8988T (cell line): ENCODE measurements at places on chromosomes 13 and 19.

- DNase-seq: no peak
These were observed 36.8 kb upstream of the POP4 start for GRCh38 chr19:29569038-29569911.

DNA sequence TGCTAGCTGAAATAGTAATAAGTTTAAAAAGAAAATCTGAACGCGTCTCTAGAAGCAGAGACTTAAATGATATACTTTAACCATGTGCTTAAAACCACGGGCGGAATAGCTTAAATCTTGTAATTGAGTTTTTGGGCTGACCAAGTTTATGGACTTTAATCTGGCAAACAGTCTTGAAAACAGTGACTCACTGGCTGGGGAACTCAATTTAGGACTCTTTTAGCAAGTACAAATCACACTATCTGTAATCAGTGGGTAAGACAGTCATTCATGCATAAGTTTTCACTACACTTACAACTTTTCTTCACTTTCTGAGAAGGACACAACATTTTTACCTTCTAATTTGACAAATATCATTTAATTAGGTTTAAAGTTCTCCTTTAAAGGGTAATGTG is 26.8 kb downstream of the ZNF627 start:
- DNase-seq: no peak

DNA sequence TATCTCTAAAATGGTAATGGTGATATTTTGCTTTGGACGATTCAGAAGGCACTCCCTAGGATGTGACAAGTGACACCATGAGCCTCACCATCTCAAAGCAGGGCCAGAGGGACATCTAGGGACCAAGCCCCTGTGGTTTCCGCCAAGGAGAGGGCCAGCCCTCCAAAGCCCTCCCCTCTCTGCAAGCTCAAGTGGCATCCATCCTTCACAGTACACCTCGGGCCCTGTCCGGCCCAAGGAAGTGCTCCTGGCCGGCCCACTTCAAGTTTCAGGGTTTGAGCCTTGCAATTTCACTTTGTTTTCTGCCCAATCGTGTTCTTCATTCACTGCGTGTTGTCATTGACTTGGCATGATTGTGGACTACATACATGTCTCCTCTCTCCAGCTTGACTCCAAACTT is 82.5 kb downstream of the TSHZ3 start:
- no peak for DNase-seq

- DNase-seq: no peak
These were observed 276.4 kb upstream of the TMTC4 start for GRCh38 chr13:100951016-100951415.

- no peak for DNase-seq
These were observed 97.5 kb downstream of the TNFRSF19 start for GRCh38 chr13:23667750-23668149.

- no peak for DNase-seq
These were observed 58.3 kb downstream of the RAP2A start for GRCh38 chr13:97492257-97492656.

GRCh38 chr19:947707-948539 is 22.1 kb downstream of the ARID3A start:
- no peak for DNase-seq

GRCh38 chr19:48512504-48513288 is 1.1 kb upstream of the LMTK3 start:
- DNase-seq: no peak

- no peak for DNase-seq
These were observed 47.9 kb downstream of the CAB39L start for GRCh38 chr13:49395878-49396380.

- DNase-seq: no peak
These were observed 46.3 kb downstream of the BRD4 start for GRCh38 chr19:15285896-15286591.

DNA sequence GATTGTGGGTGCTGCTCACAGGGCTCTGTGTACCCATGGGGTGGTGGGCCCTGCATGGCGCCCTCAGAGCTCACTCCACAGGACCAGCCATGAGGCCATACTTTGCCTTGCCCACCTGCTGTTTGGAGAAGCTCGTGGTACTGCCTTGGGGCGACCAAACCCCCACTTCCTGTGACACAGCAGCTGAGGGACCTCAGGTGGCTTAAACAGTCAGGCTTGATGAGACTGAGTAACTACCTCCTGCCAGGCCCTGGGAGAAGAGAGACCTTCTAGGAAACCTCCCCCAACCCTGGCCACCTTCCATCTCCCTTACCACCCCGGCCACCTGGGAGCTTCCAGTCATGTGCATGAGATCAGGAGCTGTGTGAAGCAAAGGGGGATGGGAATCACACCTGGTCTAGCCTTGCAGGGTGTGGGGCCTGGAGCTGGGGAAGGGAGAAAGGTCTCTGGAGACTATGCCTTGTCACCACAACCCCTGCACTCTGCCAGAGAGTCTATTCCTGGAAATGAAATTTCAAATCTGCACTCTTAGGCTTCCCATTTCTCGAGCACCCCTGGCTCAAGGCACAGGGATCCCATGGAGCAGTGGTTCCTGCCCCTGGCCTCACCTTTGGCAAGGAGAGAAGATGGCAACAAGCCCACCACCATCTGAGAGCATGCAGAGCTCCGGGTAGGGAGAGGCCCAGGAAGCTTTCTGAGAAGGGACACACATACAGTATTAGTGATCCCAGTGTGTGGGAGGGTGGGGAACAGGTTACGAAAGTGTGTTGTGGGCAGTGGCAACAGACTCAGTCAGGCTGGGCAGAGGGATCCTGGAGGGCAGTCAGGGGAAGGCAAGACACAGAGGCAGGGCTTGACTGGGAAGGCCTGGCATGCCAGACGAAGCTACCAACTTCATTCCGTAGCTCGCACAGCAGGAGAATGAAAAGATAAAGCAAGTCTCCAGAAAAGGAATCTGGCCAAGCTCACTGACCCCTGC is 125.0 kb downstream of the URI1 start:
- no peak for DNase-seq

DNA sequence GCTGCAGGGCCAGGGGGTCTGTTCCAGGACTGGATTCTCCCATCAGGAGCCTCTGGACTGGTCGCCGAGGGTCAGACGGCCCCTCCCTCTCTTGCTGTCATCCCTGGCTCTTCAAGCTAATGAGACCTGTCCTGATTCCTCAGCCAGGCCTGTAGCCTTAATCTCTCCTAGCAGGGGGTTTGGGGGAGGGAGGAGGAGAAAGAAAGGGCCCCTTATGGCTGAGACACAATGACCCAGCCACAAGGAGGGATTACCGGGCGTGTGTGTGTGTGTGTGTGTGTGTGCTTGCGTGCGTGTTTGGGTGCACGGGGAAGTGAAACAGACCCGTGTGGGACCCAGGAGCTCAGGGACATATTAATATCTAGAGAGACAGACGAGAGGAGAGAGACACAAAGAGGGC is 1.9 kb upstream of the CRX start:
- no peak for DNase-seq

- no peak for DNase-seq
These were observed 39.2 kb downstream of the TBC1D4 start for GRCh38 chr13:75442736-75443234.

DNA sequence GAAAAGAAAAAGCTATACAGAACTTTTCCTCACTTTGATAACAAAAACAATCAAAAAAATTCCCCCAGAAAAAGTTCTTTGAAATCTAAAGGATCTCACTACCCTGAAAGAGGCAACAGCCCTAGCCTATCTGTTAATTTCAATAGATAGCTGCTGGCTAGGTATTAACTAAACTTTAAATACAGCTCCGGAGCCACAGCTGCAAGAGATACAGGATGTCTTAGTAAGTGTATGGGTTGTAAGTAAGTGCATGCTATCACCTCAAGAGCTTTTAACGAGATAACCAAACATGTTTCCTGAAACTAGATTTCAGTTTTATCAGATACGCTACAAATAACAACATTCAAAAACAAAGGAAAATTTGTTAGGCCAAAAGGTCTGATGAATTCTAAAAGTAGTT is 148.4 kb downstream of the KLF12 start:
- DNase-seq: no peak

DNA sequence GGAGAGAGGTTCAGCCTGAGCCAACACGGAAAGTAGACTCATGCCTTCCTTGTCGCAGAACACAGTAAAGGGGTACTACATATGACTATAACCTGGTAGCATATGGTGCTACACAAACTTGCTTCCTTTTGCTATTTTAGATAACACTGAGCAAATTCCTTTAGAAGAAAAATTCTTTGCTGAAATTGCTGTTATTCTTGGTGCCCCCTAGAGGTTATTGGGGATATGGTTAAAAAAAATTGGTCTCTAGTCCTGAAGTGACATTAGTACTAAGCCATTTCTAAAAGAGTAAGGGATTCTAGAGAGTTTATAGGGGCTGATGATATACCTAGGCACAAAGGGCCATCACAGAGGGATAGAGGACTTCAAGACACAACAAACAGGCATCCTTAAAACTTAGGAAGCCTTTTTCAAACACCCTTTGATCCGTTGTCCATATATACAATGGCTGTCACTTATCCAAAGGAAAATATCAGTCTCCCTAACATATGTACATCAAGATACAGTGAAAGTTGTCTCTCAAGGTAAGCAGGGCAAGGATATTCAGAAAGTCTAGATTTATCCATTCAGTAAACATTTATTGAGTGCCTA is 13.9 kb upstream of the HS6ST3 start:
- DNase-seq: no peak

- DNase-seq: no peak
These were observed 6.4 kb downstream of the FLT1 start for GRCh38 chr13:28488376-28489005.

DNA sequence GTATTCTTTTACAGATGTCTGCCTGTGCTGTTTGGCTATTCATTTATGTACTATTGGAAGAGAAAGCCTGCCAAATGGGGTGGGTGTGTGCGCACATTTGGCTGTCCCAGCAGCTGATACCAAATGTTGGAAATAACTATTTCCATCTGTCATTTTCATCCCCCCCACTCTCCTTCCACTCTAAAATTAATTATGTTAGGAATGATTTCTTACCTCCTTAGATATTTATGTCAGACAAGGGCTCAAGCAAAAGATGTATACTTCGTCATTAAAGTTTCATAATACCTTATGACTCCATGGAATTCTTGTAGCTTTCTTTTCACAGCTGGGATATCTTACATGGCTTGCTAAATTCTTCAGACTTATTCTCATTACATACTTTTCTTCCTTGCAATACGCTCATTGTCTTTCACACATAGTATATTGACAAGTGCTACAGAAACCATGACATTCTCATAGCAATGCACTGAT is 18.6 kb downstream of the ITM2B start:
- DNase-seq: no peak

DNA sequence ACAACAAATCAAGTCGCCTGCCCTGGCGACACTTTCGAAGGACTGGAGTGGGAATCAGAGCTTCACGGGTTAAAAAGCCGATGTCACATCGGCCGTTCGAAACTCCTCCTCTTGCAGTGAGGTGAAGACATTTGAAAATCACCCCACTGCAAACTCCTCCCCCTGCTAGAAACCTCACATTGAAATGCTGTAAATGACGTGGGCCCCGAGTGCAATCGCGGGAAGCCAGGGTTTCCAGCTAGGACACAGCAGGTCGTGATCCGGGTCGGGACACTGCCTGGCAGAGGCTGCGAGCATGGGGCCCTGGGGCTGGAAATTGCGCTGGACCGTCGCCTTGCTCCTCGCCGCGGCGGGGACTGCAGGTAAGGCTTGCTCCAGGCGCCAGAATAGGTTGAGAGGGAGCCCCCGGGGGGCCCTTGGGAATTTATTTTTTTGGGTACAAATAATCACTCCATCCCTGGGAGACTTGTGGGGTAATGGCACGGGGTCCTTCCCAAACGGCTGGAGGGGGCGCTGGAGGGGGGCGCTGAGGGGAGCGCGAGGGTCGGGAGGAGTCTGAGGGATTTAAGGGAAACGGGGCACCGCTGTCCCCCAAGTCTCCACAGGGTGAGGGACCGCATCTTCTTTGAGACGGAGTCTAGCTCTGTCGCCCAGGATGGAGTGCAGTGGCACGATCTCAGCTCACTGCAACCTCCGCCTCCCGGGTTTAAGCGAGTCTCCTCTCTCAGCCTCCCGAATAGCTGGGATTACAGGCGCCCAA is at the start of gene LDLR:
Gene LDLR (plus strand): TSS at position 210 of the 760 bp plus-strand sequence. CDS start 86 bp downstream, at position 296.
- DNase-seq: peak; percentile 35

DNA sequence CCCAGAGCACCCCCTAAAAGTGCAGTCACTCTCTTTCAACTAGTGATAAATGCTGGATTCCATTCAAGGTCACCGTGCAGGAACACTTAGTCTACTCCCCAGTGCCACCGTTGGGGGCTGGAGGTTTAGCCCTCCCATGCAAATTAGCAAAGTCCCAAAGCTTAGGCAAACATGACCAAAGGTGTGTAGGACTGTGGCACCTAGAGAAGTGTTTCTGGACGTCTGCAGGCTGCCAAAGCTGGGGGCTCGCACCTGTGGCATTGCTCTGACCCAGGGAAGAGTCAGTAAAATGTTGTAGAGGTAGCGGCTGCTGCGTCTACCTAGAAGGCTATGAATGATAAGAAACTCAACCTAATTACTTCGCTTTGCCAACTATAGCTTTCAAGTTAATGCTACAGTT is 13.9 kb downstream of the COL4A1 start:
- no peak for DNase-seq

GRCh38 chr19:50928831-50929230 is 17.6 kb upstream of the KLK4 start:
- DNase-seq: no peak

DNA sequence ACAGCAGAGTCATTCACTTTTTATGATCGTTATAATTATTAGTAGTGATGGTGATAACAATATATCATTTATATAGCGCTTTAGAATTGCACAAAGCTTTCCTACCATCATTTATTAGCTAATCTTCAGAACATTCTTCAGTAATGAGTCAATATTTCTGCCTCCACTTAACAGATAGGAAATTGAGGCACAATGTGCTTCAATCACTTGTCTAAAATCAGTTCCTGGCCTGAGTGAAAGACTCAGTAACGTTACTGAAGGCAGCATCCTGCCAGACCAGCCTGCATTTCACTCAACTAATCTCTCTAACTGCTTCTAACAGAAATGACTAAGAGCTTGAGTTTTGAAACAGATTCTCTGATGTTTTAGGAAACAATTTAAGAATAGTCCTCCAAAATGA is 412.1 kb downstream of the MZT1 start:
- DNase-seq: no peak

GRCh38 chr19:41249707-41250423 is 14.3 kb upstream of the HNRNPUL1 start:
- no peak for DNase-seq

- no peak for DNase-seq
These were observed 73.9 kb upstream of the SPATA13 start for GRCh38 chr13:24086642-24087041.

DNA sequence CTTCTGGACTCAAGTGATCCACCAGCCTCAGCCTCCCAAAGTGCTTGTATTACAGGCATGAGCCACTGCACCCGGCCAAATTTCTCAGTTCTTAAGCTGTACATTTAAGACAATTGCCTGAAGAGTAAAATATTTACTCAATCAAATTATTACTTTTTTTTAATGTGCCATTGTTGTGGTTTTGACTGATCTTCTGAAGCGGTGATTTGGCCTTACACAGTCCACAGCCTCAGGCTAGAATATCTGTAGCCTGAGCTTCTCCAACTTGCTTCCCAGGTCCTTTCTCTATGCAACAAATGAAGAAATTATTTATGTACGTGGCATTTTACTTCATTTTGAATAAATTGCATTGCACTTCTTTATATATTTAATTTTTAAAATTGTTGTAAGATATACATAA is 281.3 kb downstream of the KLF5 start:
- no peak for DNase-seq
